ENCODE measurements at places on chromosomes 4 and X.

- DNase-seq = no peak
Observed at GRCh38 chr4:37393889-37394288, 149.3 kb downstream of the NWD2 start.

- DNase-seq = no peak
Observed at GRCh38 chr4:112771-113170, 11.5 kb upstream of the ZNF718 start.

DNA sequence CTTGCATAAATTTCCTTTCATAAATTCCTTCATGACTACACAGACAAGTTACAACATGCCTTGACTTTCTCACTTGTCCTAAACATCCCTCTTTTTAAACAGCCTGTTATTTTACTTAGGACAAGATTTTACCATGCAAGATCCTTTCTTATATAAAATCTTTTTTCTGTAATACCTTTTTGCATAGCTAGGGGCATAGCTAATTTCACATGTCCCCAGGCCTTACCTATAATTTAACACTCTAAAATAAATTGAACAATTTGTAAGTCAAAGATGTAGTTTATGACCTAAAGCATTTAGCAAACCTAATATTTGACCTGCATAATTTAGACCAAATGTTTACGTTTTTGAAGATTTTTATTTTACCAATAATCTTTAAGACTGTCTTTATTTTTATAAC is 396.3 kb upstream of the FSTL5 start:
- no peak for DNase-seq

GRCh38 chrX:44770121-44770520 is 73.7 kb upstream of the DUSP21 start:
- DNase-seq = no peak

- no peak for DNase-seq
Observed at GRCh38 chr4:158958489-158959270, 144.2 kb upstream of the RAPGEF2 start.

GRCh38 chrX:71603618-71604017 is 14.7 kb downstream of the CXCR3 start:
- DNase-seq = no peak

GRCh38 chr4:91114386-91114785 is 987.2 kb downstream of the CCSER1 start:
- DNase-seq = no peak

GRCh38 chr4:91472046-91472445 is 831.7 kb upstream of the GRID2 start:
- no peak for DNase-seq

- DNase-seq = no peak
Observed at GRCh38 chr4:146061610-146062334, 113.7 kb upstream of the LSM6 start.

DNA sequence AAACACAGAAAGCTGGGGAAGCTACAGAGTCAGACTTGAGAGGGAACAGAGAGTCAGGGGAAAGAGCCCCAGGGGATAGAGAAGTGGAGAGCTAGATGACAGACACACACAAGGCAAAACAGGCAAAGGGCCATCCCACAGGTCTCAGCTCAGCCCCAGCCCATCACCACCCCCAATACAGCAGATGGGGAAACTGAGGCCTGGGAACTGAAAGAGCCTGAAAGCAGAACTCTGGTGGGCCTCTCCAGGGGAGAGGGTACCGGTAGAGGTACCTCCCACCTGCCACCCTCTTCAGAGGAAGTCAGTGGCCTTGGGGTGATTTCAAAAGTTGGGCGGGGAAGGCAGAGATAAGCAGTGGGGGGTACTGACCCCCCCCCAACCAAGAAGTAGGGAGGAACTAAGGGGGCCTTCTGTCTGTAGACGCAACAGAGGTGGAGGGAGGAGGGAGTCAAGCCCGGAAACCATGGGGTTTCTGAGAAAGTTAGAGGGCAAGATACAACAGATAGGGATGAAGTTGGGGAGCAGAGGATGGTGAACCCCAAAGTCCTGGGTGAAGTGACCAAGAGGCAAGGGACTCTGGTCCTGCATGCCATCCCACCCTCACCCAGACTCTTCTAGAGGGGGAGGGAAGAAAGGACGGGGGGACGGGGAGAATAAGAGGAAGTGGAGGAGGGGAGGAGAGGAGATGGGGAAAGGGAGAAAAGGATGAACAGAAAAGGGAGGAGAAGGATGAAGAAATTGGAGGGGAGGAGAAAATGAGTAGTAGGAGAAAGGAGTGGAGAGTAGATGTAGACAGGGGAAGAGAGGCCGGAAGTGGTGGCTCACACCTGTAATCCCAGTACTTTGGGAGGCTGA is 3.2 kb downstream of the GATA1 start:
- DNase-seq = no peak

DNA sequence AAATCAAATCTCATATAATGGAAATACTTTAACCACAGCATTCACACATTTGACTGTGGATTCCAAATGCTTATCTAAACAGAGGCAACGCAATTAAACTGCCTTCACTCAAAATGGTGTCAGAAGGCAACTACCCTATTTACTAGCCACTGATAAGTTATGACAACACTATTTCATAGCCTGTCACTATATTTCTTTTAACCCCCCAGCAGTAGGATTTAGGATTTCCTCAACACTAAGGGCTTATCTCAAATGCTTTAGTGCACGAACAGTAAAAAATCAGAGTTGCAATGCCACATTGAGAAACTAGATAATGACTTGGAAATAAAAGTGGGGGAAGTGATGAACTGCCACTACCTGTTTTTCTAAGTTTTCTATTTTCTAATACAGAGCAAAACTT is 66.7 kb downstream of the DHX15 start:
- DNase-seq = no peak

DNA sequence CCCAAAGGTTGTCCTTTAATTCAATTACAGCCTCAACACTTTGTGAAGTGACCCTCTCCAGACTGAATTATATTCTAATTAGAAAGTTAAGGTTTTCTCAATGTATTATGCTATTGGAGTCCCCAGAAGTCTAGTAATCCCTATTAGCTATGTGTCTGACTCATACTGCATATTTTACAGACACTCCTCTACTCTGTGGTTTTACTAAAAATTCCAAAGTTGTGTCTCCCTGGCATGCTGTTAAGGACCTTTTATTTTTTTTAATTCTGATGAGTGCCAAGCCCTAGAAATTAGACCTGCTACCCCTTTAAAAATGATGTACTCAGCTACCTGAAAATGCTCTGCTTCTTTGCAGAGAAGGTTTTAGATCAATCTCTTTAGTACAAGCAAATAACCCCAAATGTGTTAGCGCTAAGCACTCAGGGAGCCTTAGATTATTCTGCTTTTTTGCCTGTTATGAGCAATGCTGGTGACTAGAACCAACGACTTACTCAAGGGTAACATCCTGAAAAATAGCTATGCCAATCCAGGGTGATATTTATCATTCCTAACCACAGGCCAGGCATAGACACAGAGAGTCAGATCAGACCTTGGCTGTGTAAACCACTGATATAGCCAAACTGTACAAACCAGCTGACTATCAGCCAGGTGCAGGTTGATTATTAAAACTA is 26.1 kb upstream of the CXCL13 start:
- DNase-seq = peak; percentile 72

DNA sequence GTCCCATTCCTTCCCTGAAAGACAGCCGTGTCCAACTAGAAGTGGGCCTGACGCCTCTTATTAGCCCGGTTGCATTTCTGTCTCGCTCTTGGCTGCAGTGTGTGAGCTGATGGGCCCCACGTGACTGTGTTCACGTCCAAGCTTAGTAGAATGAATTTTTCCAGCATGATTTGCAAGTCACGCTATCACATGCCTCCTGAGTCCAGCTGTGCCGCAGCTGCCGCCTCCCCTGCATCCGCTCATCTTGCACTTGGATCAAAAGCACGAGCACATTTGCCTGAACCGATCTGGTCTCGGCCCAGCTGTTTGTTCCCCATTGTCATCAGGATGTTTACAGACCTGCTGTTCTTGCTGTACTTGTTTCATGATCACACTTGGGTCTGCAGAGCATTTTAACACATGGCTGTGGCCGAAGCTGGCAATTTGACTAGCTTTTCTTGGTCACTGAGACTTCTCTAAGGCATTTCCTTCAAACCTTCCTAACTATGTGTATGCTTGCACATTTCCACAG is 126.5 kb downstream of the KIT start:
- peak; percentile 91 for DNase-seq

- DNase-seq = no peak
Observed at GRCh38 chr4:79874197-79874596, 198.8 kb downstream of the ANTXR2 start.

GRCh38 chrX:12824944-12825343 is 33.7 kb downstream of the PRPS2 start:
- no peak for DNase-seq

GRCh38 chrX:38831949-38832348 is 30.7 kb downstream of the MID1IP1 start:
- DNase-seq = no peak

GRCh38 chrX:16433021-16433420 is 216.9 kb upstream of the S100G start:
- DNase-seq = no peak

- no peak for DNase-seq
Observed at GRCh38 chr4:34935739-34936138, 1308.6 kb downstream of the ARAP2 start.

GRCh38 chrX:139025816-139026215 is 314.3 kb upstream of the FGF13 start:
- DNase-seq = no peak

DNA sequence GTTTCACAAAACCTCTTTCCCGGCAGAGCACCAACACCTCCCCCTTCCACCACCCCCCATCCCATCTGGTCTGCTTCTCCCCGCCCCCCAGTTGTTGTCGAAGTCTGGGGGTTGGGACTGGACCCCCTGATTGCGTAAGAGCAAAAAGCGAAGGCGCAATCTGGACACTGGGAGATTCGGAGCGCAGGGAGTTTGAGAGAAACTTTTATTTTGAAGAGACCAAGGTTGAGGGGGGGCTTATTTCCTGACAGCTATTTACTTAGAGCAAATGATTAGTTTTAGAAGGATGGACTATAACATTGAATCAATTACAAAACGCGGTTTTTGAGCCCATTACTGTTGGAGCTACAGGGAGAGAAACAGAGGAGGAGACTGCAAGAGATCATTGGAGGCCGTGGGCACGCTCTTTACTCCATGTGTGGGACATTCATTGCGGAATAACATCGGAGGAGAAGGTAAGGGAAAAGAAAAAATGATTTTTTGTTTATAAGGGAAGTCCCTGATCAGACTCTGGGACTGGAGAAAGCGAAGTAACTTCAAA is at the start of gene PDGFRA:
Gene PDGFRA, plus strand, starts transcription at position 333 of the 541 bp plus-strand sequence. CDS start 29,476 bp downstream, outside the sequence.
- peak; percentile 99 for DNase-seq

DNA sequence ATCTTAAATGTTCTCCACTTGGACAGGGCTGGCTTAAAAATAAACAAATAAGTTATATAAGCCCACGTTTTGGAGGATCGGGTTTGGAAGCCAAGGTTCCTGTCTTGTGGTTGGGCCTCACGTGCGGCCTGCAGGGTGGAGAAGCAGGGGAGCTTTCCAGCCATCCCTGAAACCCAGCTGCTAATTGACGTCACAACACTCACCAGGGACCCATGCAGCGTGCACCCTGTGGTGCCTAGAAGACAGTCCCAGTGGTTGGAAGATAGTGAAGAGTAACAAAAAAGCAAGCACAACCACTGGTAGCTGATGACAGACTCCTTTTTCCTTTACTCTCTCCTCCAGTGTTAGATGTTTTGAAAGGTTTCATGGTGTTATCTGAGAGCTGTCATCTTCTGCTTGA is 142.0 kb upstream of the RBPJ start:
- DNase-seq = no peak

- DNase-seq = no peak
Observed at GRCh38 chrX:10007621-10008020, 40.5 kb downstream of the CLDN34 start.

DNA sequence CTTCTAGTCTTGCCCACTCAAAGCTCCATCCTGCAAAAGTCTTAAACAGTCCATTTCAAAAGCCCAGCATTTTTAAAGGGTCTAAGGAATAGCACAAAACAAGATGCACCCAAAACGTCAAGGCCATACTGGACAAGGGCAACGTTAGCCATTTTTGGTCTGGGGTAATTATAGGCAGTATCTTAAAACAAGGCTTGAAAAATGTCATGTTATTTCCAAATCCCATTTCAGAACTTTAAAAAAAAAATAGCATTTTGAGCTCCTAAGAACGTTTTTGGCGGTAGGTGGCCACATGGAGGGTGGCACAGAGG is 584 bp upstream of the TMEM165 start:
- no peak for DNase-seq

DNA sequence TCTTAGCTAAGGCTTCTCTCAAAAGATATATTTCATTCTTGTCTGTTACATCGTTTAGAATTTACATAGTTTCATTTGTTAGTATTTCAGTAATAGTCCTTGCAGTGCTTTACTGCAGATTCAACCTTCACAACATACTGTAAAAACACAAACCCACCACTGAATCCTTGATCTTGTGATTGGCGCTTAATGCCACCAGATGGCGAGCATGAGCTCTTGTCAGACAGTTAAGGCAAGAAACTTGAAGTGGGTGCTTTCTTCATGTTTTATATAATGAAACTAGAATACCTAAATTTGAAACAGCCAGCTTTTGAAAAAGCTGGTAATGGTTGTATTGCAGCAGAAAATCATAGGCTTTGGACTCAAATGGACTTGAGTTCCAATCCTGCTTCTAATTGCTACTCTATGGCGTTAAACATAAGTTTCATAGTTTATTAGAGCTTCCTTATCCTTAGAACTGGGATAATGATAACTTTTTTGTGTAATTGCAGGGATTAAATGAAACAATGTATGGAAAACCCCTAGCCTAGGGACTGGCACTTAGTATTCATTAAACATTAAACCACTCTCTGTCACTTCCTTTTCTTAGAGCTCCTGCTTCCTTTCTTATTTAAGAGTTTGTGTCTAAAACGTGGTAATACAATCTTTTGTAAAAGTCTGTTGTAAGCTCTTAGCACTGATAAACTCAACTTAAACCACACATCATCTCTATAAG is 95.1 kb downstream of the USP9X start:
- DNase-seq = peak; percentile 2

DNA sequence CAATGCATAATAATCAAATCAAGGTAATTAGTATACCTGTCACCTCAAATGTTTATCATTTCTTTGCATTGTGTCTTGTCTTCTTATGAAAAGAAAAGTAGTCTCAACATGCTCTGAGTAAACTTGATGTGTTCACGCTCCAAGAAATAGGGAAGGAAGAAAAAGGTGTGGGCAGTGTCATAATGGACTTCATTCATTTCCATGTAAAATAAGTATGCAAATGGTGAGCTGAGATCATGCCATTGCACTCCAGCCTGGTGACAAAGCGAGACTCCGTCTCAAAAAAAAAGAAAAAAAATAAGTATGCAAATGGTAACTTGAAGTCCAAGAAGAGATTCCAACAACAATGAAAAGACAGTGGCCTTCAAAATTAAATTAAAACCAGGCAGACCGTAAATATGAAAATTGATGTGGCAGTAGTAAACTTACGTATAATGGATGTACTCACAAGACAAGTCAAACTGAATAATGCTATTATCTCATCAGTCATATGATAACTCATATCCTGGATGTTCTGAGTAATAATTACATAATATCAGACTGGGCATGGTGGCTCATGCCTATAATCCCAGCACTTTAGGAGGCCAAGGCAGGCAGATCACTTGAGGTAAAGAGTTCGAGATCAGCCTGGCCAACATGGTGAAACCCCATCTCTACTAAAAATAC is 6.0 kb upstream of the CWH43 start:
- DNase-seq = no peak

Data from fibroblast of skin of left biceps (primary cell).